ENCODE measurements at places on chromosomes 6 and 20.

- DNase-seq, result no peak
These were observed 88.8 kb downstream of the DZANK1 start for GRCh38 chr20:18377896-18378481.

DNA sequence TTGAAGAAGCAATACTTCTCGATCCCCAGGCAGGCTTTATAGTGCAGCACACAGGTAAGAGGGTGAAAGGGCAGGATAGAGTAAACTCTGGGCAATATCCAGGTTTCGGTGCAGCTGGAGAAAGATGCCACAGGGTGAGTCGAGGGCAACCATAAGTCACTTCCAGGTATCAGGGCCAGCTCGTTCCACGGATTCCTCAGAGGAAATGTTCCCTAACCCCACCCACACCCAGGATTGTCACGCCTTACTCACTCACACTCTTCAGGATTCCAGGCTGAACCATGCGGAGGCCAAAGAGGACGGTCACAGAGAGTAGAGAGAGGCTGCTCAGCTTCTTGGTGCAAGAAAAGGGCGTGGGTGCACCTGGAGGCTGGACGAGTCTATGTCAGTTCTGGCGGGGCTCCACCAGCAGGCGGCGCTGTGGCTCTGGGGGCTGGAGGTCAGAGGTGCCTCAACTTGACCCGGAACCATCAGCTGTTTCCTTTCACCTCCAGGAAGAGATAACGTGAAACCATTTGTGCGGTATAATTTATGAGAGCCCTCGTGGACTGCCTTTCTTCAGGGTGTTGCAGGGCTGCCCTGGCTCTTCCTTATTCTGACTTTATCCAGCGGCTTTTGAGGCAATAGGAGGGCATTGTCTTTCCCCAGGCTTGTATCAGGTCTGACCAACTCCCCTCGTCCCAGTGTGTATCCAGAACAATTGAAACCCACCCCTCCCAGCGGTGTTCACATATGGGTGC, 14.5 kb upstream of the WFDC12 start:
- peak; percentile 2 for DNase-seq

GRCh38 chr6:127564761-127565160, 12.2 kb upstream of the C6orf58 start:
- no peak for DNase-seq

- no peak for DNase-seq
These were observed 10.9 kb downstream of the CUL9 start for GRCh38 chr6:43192911-43193310.

GRCh38 chr6:146410851-146411595, 132.6 kb upstream of the RAB32 start:
- DNase-seq, result no peak

- no peak for DNase-seq
These were observed 15.8 kb downstream of the SHPRH start for GRCh38 chr6:145948328-145948727.

- peak; percentile 13 for DNase-seq
These were observed 809 bp downstream of the SRPK1 start for GRCh38 chr6:35919827-35920751.

- DNase-seq, result no peak
These were observed 233.1 kb upstream of the ZNF217 start for GRCh38 chr20:53826597-53827291.

DNA sequence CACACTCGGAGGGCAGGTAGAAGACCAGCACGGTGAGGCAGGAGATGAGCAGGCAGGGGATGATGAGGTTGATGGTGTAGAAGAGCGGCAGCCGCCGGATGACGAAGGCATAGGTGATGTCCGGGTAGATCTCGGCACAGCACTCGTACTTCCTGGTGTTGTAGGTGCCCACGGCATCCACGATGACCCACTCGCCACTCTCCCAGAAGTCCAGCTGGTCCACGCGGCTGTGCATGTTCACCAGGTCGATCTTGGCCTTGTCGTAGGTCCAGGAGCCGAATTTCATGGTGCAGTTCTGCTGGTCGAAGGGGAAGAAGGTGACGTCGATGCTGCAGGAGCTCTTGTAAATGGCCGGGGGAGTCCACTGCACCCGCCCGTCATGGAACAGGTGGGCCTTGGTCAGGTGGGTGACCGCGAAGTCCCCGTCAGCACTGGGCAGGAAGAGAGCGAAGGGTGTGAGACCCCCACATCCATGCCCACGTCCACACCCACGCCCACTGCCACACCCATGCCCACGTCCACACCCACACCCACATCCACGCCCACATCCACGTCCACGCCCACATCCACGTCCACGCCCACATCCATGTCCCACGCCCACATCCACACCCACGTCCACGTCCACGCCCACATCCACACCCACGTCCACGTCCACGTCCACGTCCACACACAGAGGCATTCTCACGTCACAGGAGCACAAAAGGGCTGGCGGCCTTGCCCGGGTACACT, 10.4 kb downstream of the CHRNA4 start:
- DNase-seq, result no peak

DNA sequence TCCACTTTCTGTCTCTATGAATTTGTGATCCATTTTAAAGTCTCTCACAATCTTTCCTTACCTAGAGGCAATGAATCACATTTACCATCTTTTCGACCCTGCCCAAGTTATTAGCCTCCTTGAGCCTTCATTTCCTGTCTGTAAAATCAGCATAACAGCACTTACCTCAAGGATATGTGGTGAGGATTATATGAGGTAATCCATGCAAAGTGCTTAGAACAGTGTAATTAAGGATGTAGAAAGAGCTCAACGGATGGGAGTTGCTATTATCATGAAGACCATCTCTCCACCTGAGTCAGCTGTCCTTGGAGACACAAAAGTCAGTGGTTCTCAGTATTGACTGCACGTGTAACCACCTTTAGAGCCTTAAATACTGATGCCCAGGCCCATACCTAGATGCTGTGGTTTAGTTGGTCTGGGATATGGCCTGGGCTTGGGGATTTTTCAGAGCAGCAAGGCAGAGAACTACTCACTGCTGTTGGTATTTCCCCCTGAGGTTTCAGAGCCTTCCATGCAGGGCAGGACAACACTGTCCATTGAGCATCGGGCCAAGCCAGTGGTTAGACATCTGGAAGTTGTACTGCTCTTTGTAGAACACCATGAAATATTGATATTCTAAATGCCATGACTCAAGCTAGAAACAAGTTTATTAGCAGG, 55.8 kb downstream of the LYRM2 start:
- DNase-seq, result no peak

DNA sequence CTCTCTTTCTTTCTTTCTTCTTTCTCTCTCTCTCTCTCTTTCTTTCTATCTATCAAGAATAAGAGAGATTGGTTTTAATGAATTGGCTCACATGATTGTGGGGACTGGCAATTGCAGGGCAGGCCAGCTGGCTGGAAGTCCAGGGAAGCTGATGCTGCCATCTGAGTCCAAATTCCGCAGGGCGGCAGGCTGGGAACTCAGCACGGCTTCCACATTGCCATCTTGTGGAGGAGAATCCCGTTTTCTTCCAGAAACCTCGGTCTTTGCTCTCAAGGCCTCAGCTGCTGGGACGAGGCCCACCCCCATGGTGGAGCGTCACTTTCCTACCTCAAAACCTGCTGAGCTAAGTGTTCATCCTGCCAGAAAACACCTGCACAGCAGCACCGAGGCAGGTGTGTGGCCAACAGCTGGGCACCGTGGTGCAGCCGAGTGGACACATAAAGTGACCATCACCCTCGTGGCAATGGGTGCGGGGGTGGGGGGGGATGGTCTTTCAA, 58.8 kb upstream of the SLCO4A1 start:
- no peak for DNase-seq

- DNase-seq, result no peak
These were observed 58.2 kb downstream of the BANF2 start for GRCh38 chr20:17758010-17758409.

GRCh38 chr20:52592567-52592966, 379.6 kb upstream of the TSHZ2 start:
- DNase-seq, result no peak

DNA sequence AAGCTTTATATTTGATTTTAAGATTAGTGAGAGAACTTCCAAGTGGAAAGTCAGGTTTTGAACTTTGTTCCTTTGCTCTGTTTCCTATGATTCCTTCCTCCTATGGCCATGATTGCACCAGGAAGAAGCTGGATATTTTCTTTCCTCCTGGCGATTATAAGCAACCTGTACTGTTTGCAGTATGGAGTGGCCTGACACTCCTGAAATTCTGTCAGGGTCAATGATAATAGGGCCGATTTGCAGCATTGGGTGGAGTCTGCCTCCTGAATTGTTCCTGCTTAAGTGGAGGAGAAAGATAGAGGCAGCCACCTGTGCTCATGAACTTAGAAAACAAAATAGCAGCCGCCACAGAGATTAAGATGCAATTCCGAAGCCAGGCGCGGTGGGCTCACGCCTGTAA, 9.8 kb upstream of the FAM217A start:
- no peak for DNase-seq

GRCh38 chr6:75142721-75143120, 63.1 kb downstream of the COL12A1 start:
- DNase-seq, result no peak

DNA sequence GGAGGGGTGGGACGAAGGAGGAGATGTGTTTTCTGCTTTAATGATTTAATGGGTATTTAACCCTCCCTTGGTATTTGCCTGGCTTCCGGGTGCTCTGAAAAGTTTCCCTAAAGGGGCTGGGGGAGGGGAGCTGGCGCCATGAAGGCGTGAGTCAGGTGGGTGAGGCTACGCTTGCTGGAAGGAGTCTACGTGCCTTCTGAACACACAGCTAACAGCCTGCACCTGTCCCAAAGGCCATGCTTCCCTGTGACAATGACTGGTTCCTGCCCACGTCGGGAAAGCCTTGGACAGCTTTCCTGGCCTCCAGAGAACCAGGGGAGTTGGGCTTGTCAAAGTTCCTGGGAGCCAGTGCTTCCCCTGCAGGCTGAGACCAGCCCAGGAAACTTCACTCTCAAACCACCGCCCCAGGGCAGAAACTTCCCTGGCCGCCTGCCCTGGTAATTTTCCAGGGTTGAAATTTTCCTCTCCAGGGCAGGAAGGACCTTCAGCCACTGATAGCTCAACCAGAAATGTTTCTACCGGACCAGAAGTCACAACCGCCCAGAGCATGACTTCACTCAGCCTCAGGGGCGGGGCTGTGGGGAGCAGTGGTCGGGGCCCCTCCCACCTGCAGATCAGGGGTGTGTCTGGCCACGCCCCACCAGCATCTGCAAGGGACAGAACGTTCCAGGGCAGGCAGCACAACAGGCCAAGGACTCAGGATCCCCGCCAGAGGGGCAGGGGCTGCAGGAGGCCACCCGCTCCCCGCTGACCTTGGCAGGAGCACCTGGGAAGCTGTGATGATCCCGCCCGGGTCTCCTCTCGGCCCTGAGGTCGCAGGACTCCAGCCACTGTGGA, 18.6 kb upstream of the SLCO4A1 start:
- peak; percentile 66 for DNase-seq

GRCh38 chr6:124233221-124233620, 429.6 kb downstream of the NKAIN2 start:
- DNase-seq, result no peak

- DNase-seq, result no peak
These were observed 28.2 kb upstream of the GSTA4 start for GRCh38 chr6:53023323-53023722.
